D721Med (cell line): ENCODE measurements at places on chromosomes 2 and 18.

DNA sequence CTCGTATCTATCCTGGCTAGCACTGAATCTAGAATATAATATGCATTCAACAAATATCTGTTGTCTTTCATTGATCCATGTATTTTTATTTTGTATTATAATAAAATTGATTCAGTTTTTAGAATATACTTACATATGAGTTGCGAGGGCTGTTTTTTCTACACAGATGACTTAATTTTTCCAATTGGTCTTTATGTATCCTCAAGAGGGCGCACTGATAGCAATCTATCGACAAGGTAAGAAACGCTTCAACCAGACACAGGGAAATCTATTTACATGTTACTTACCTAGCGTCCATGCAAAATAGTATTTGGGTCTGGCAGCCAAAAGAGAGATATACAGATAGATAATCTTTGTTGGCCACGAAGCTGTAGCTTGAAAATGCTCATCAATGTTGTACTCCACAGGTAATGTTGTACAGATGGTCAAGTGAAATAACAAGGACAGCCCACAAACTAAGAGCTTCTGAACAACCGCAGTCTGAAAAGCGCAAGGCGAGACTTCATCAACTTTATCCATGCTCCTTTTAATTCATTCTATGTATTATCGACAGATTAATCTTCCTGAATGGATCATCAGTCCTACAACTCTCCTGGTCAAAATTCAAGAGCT, 35.5 kb upstream of the KIDINS220 start:
- DNase-seq: no peak

DNA sequence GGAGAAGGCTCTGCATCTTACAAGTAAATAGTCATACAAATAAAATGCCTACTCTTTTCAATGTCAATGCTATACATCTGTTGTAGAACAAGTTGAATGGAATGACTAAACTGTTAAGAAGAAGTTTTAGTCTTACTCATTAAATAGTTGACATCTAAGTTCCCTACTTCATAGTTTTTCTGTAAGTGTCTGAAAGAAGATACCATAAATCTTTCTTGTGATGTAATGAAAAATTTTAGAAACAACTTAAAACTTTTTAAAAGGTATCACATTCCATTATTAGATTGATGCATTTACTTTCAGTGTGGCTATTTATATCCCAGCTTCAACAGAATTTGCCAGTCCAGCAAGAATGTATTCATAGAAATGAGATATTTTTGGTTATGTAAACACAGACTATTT, 185.2 kb upstream of the EPC2 start:
- DNase-seq: no peak

DNA sequence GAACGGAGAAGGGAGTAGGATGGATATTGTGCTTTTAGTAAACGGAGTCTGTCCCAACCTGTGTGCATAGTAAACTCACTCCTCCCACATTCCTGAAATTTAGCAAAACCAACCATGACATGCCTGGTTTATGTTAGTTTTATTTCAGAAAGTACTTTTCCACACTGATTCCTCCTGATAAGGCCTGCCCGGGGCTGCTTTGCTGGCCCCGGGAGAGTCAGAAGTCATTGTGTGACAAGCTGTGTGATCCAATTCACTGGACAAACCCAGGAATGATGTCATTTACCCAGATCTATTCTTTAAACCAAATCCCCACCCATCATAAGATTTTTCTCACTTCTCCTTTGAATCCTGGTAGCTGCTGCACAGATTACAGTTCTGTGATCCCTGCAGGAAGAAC, 109.0 kb downstream of the SETBP1 start:
- no peak for DNase-seq

- no peak for DNase-seq
Measured at GRCh38 chr18:45161850-45162249, 453.4 kb upstream of the SLC14A2 start.

DNA sequence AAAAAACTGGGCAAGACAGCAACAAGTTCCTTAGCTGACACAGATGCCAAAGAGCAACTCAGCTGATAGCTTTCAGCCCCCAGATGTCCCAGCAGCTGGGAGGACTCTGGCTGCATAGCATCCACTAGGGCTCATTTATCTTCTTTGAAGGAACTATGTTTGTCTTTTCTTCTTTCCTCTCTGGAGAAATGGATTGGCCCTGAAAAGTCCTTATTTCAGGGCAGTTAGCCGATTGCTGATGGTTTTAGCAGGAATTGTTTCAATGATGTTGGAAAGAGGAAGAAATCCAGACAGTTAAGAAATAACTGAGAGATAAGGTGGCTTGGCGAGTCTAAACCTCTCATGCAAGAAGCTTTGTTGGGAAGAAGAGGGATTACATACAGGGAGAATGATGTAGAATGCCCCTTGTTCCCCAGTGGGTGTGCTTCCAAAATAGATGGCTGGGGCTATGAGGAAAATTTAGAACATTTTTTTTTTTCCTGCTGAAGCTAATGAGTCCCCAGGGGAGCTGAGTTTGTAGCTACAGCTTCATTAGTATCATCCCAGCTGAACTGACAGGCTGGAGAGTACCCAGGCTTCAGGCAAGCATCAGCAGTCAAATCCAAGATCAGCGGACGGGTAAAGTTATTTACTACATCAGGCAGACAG, 33.6 kb upstream of the SERPINE2 start:
- no peak for DNase-seq

- DNase-seq: no peak
Measured at GRCh38 chr2:97747716-97748115, 34.3 kb downstream of the ZAP70 start.

- no peak for DNase-seq
Measured at GRCh38 chr18:74742573-74743243, 145.0 kb downstream of the ZNF407 start.
